Sciatic nerve (tissue), 2 donors: ENCODE measurements at places on chromosomes 7 and 10.
A peak's percentile ranks its signal among the peaks of the same experiment; 100 is the strongest.

DNA sequence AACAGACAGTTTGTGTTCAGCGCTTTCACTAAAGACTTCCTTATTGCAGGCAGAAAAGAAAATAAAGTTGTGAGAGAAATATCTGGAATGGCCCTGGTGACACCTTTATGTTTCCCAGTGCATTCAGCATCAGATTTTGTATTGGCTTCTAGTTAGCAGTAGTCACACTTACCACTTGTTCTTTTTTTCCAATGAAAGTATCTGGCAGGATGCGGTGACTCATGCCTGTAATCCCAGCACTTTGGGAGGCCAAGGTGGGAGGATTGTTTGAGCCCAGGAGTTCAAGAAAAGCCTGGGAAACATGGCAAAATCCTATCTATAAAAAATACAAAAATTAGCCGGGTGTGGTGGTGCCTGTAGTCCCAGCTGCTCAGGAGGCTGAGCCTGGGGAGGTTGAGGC is 649.6 kb downstream of the LRMDA start:
- no peak for DNase-seq

DNA sequence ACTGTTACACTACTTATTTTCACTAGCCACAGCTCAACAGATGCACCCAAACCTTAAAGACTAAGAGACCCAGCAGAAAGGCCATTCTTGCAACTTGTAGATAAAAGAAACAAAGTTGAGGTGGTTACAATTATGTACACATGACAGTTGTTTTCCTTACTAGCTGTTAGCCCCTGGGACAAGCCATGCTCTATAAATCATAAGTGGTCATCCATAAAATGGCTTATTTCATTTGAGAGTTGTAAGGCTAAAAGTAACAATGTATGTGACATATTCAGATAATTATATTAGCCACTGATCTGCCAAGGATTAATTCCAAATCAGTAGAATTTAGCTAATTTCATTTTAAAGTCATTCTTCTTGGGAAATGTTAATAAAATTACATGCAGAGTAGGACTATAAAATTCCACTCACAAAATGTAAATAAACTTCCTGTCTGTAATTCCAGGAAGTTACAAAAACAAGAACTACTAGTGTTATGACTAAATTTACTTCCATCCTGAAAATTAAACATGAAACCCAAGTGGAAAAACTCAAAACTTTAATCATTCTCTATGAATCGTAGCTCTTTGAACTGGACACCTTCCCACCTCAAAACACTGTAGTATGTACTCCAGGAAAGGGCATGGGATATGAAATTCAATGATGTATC is 13.3 kb downstream of the SLC37A3 start:
- DNase-seq: no peak

- no peak for DNase-seq
Measured at GRCh38 chr7:38492010-38492409, 139.2 kb downstream of the AMPH start.

DNA sequence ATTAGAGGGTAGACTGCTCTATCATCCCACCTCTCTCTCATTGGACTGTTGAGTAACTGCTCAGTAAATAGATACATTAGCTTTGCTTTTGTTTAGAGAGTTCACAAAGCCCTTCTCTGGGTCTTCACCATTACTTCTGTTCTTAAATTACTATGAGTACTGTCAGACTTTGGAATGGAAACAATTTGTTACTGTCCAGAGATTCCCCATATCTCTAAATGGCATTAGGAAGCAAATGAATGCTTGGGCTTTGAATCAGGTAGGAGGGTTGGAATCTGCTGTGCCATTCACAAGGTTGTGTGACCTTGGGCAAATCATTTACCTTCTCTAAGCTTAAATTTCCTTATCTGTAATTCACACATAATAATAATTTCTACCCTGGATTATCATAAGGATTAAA is 541.0 kb upstream of the FZD8 start:
- DNase-seq: no peak

DNA sequence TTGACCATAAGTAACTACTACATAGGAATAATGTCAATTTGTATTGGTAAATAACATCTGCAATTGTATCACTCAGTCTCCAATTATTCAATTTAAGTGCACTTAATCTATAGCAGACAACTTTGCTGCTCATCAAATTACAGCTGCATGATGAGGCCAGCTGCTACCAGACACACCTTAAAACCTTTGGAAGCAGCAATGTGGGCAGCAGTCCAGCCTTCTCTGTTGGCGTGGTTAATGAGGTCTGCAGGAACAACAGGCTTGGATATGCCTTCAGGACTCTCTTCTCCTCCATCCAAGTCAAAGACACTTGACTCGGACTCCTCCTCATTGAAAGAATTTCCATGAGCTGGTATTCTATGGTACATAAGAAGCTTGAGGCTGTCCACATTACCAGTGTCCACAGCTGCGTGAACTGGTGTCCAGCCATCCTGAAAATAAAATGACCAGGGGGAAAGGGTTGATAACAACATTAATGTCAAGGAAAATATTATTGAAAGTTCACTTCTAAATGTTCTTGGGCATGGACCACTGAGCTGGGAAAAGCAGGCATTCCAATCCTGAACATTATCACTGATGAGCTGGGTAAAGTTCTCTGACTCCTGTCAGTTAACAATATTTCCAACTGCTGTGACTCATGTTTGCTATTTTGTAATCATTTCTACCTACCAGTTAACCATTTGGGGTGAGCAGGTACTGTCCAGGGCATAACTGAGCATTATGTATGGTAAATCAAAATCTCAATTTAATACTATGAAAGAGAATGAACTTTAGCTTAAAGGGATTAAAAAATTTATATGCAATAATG is 95.7 kb downstream of the CTTNBP2 start:
- DNase-seq: no peak

DNA sequence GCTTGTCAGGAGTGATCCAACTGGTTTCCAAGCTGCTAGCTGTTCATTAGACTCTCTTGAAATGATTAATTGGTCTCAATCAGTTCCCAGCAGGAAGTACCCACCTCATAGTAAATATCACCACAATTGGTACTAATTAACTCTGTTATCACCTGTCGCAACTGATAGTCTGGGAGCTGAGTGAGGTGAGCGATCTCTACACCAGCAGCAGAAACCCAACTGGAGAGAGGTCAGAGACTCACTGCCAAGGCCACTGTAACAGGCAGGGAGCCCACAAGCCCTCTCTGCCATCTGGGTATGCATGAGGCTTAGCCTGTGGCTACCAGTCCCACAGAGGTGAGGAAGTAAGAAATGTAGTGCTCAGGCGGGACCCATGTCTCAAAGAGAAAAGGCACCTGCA is 245.5 kb downstream of the DYNC1I1 start:
- no peak for DNase-seq

DNA sequence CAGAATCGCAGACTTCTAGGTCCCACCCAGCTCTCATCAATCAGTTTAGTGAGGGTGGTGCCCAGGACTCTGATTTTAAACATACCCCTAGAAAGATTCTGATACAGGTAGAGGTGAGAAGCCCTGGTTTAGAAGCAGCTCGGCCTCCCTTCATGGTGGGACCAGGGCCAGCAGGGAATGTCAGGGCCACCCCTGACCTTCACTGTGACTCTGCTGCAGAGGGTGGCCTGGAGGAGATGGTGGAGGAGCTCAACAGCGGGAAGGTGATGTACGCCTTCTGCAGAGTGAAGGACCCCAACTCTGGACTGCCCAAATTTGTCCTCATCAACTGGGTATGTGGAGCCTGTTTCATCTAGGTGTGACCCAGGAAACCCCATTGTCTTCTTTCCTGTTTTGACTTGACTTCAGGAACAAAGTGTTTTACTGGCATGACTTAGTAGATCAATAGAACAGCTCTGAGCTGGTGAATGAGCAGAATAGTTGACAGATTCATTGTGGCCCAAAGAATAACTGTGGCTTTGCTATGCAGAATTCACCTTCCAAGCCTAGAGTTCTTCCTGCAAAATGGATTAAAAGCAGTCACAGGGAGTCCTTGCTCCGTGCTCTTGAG is 7.2 kb downstream of the DBNL start:
- peak; percentile 22 for DNase-seq

- DNase-seq: peak; percentile 67
Measured at GRCh38 chr10:79023240-79024162, 45.3 kb upstream of the ZMIZ1 start.

DNA sequence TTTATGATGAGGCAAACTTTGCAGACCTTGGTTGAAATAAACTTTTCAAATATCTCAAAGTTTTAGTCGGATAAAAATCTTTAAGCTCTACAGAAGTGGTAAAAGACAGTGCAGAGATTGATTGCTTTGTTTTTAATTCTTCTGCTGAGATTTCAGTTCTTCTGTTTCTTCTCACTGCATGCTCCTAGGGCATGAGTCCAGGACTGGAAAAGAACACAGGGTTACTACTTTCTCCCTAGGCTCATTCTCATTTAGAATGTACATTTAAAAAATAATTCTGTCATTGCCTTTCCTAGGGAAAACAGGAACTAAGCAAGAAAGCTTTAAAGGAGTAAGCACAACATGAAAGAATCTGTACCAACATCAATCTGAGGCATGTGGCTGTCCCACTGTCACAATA is 256.7 kb upstream of the DGKB start:
- DNase-seq: no peak

DNA sequence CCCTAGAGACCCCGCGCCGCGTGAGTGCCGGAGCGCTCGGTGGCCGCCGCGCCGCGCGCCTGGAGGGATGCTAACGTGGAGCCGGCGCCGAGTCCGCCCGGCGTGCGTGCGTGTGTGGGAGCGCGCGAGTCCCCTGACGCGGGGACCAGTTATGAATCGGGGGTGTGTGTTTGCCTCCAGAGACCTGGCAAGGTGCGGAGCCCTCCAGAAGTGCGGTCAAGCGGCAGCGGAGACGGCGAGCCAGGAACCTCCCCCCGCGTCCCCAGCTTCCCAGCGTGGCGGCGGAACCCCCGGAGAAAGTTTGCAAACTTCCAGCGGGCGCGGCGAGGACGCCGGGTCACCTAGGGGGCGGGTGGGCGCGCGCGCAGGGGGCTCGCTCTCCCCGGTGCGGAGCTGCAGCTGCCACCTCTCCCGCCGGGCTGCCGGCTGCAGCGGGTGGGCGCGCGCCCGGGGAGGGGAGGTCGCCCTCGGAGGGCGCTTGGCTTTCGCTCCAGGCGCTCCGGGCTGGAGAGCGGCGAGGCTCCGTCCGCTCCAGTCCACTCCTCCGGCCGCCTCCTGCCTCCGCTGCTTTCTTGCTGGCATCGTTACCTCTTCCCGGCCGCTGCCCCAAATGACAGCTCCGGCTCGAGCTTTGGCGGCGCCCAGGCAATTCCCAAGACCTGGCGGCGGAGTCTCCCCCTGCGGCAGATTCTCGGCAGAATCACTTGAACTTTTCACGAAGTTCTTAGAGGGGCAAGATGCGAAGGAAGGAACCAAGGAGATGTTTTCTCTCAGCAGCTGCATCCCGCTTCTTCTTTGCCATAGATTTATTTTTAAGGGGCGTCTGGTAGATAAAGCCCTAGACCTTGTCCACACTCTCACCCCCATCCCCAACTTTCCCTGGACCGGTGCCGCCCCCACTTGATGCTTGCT is 2.3 kb upstream of the CREB5 start:
- DNase-seq: peak; percentile 70

- no peak for DNase-seq
Measured at GRCh38 chr7:75739796-75740672, 1.3 kb upstream of the HIP1 start.

- DNase-seq: peak; percentile 64
Measured at GRCh38 chr7:137081321-137082093, 213.1 kb downstream of the CHRM2 start.

DNA sequence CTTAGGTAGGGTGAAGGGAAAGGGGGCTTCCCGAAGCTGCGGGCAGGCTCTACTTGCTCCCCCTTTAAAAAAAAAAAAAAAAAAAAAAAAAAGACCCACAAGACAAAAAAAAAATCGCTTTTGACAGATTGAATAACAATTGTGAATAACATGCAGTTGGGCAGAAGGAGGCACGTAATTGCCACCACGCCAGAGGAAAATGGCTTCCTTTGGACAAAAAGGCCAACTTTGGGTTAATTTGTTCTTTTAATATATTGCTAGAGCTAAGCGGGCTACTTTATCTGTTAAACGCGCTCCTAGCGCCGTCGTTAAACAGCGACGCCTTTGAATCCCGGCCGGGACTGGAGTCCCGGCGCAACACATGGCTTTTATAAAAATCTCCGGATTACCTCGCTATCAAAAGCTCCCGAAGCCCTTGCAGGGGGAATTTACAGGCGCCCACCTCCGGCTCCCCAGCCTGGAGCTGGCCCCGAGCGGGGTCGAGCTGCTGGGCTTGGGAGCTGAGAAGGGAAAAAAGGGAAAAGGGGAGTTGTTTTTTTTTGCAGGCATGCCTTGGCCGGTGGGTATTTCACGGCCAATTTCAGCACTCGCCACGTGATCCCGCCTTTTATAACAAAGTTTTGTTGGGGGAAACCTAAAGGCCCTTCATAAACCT is 1.2 kb downstream of the HOXA11 start:
- peak; percentile 62 for DNase-seq

DNA sequence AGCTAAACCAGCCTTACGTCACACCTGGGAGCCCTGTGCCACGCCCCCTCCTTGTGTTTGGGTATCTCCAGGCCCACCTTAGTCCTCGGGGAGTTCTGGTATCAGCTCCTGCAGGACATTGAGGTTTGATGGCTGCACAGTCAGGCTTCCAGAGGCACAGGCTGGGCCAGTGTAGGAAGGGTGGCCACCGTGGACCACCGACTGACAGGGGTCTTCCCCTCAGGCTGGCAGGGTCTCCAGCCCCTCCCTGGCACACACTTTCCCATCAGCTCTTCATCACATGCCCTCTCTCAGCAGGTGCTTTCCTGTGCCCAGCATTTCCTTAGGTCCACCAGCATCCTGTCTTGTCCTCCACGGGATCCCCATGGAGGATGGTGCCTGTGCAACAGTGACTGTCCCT is 413.1 kb downstream of the TCERG1L start:
- DNase-seq: no peak

- no peak for DNase-seq
Measured at GRCh38 chr10:125340903-125341302, 180.5 kb upstream of the CTBP2 start.

- no peak for DNase-seq
Measured at GRCh38 chr10:109956454-109957091, 33.3 kb upstream of the XPNPEP1 start.

DNA sequence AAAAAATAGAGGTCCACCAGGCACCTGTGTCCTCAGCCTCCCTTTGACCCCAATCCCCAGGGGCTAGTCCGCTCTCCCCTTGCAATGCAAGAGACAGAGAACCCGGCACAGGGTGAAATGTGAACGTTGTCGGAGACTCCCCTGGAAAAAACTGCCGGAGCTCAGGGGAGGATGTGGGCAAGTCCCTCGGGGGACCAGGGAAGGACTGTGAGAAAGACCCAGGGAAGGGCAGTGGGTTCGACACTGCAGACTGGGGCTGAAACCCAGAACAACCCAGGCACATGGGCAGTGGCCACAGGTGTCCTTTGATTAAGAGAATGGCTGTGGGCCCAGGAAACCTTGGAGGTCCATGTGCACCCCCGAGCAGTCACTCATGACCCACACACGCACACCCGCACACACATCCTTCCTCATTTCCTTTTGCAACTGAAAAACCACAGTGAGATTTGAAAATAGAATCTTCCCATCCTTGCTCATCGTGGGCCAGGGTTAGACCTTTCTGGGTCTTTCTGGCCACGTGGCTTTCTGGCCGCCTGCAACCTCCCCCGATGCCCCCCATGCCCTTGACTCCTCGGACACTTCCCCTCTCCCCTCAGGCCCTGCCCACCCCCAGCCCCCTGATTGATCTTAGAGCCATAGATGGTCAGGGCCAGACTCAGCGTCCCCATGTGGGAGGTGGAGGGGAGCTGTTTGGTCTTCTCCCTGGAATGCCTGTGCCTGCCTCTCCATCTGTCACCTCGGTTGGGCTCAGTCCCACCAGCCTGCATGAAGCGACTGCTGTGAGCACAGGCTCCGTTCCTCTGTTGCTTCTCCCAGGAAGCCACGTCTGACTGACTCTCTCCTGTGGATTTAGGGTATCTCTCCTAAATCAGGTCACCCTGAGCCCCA is 7.9 kb downstream of the LAT2 start:
- no peak for DNase-seq

- DNase-seq: no peak
Measured at GRCh38 chr10:78286186-78286585, 252.5 kb downstream of the RPS24 start.
